ENCODE measurements at places on chromosomes 2 and 18.

DNA sequence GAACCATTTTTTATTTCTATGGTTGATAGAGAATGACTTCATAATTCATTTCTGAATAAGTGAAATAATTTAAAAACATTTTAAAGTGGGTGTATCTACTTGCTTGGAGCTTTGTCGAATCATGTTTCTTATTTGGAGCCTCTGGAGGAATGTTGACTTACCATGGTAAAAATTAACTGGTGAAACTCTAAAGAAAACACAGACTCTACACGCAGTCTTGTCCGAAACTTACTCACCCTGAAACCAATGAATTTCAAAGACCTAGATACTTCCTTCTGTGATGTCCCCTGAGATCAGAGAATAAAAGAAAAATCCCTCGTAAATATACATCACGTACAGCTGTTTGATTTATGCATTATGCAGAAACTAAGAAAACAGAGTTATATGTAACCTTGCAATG is 665.2 kb upstream of the NRXN1 start:
- no peak for DNase-seq

DNA sequence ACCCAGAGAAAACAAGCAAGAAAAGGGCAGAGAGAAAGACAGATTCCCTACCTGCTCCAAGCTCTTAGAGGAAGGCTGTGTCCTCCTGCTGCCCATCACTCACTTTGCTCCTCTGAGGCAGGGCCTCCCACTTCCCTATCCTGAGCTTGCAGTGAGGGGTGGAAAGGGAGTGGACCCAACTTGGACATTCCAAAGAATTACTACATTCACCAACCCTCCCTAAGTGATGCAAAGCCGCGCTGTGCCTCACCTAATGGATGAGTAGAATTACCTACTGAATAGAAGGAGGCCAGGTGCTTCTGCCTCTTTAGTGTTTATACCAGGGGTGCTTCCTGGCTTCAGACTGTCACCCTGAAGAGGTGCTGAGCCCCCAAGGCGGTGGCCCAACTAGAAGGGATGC is 5.6 kb upstream of the OSR1 start:
- DNase-seq = no peak

DNA sequence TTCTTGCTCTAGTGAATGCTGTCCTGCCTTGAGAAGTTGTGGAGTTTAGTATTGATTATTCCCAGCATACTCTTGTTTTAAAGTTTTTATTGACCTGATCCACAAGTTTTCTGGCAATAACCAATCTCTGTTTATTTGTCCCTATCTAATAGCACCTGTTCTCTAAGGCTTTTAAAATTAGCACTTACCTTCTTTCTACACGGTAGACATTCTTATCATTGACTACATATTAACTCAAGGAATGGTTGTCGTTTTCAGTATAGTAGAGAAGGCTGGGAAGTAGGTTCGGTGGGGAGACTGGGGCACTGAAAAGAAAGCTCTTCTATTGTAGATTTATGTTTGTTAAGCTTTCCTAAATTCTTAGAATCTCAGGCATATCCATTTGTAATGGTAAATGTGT is 726.0 kb downstream of the DPP10 start:
- DNase-seq = no peak

DNA sequence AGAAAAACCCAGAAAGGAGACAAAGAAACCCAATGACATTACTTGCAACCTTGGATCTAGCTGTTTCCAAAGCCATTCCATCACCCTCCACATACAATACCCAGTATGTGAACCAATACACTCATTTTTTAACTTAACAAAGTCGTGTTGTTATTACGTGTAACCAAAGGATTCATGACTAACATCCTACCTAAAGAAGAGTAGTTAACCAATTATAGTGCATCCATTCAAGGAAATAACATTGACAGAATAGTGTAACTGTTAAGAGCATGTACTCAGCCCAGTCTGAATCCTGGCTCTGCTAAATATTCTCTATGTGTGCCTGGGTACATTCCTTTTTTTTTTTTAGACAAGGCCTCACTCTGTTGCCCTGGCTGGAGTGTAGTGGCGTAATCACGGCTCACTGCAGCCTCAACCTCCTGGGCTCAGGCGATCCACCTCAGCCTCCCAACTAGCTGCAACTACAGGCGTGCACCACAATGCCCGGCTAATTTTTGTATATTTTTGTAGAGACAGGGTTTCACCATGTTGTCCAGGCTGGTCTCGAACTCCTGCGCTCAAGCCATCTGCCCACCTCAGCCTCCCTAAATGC is 9.9 kb downstream of the TLK1 start:
- DNase-seq = no peak

- no peak for DNase-seq
These were observed 37.2 kb downstream of the YES1 start for GRCh38 chr18:774811-775210.

GRCh38 chr18:9181275-9181674 is 44.7 kb downstream of the ANKRD12 start:
- no peak for DNase-seq

GRCh38 chr2:213429516-213429915 is 145.3 kb downstream of the SPAG16 start:
- DNase-seq = no peak

- no peak for DNase-seq
These were observed 25.2 kb downstream of the FAM228A start for GRCh38 chr2:24199968-24200590.

DNA sequence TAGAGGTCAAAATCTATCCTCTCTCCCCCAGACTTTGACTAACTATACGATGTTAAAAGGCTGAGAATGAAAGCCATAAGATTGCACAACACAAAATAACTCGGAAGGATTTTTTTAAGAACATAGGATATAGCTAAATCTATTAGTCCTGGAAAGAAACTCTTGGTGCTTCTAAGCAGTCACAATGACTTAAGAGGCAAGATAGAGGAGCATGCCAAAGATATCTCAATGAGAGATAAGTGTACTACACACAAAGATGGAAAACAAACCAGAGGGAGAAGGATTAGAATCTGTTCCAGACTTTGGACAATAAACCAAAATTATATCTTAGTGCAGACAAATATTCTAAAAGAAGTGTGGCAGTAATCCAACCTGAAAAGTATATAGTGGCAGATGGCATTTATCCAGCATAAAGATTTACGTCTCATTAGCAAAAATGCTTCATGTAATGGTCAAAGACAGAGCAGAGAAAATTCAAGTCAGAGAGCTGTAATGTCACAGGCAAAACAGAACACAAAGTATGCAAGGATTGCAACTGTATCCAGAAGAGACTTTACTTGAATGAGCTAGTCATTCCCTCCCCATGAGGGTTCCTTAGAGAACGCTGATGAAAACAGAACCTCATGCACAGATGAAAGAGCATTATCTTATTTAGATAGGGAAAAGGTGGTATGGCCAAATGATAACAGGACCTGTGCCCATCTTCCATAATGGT is 28.8 kb upstream of the EVA1A start:
- no peak for DNase-seq

DNA sequence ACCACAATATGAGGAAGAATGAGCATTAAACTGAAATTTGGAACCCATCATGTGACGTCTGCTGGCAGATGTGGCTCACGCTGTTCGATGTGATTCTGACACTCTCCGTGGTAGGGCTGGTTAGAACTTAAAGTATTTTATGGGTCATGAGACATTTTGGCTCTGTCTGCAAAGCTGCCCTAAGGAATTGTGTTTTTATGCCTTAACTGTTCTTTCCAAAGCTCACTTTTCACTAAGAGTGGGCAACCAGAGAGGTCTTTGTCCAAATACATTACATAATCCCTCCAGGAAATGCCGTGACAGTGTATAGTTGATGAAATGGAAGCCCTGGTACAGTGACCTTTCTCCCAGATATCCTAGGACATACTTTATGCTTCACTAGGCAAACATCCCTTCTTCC is 119.1 kb downstream of the AQP4 start:
- DNase-seq = no peak

DNA sequence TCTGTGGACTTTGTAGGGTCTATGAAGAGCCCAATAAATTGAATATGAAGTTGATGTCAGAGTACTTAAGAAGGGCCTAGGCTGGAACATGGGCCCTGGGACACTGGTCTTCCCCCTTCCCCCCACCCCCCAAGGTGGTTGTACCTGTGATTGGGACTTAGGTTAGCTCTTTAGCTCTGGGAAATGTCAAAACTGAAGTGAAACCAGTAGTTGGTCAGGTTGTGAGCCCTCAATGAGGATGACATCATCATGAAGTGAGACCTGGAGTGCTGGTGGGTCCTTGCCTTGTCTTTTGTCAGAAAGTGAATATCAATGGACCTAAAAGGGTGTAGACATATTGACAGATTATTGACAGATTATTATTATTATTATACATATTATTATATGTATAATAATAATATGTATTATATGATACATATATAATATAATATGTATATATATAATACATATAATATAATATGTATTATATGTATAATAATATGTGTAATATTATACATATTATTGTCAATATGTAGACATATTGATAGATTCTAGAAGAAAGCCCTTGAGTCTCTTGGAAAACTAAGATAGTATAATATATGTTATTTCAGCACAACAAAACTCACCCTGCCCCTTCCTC is 5.4 kb downstream of the MARS2 start:
- DNase-seq = no peak

- no peak for DNase-seq
These were observed 437.7 kb downstream of the SATB2 start for GRCh38 chr2:199019898-199020507.

- DNase-seq = no peak
These were observed 2.3 kb downstream of the KLHL41 start for GRCh38 chr2:169511818-169512217.

DNA sequence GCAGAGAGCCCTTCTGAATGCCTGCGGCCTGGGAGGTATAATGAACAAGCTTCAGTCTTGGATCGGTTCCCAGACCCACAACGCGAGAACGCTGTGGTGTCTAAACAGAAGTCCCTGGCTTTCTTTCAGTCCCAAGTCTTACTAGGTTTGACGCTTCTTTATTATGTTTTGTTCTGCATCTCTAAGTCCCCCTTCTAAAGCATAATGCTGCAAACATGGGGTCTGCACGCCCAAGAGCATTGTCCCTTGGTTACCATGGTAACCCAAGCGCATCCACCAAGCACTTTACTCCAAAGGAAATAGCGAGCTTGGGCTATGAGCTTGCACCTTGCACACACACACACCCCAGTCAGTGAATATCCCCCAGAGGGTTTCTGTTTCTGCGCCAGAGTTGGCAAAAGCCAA is 193.7 kb downstream of the INO80D start:
- DNase-seq = no peak
